ENCODE measurements at places on chromosomes 12 and 14.

DNA sequence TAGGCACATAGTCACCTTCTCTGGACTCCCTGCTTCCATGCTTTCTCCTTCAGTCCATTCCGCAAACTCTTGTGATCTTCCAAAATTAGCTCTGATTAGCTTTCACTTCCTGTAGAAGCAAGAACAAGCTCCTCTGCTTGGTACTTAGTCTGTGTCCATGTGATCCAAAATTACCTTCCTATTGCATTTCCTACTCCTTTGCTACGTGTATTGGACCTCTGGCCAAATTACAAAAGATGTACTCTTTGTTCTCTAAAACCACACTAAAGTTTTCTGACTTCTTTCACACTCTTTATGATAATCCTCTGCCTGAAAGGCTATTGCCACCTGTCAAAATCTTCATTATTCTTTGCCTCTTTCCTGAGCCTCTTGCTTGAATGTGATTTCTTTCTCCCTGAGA, 786 bp upstream of the TSFM start:
- H3K27me3 ChIP-seq, result no peaks in the 10 kb centered on the region
- H3K4me1 ChIP-seq, result no peaks in the 10 kb centered on the region
- H3K36me3 ChIP-seq, result peaks cover 18% of the 10 kb centered on the region
- DNase-seq, result no peak
- no peak overlapping the region for H3K4me3 ChIP-seq

- H3K36me3 ChIP-seq, result no peaks in the 10 kb centered on the region
- DNase-seq, result peak; percentile 31
- H3K27me3 ChIP-seq, result no peaks in the 10 kb centered on the region
- no peak overlapping the region for H3K4me3 ChIP-seq
- H3K4me1 ChIP-seq, result no peaks in the 10 kb centered on the region
Measured at GRCh38 chr14:46490238-46490685, 161.3 kb downstream of the RPL10L start.

- H3K4me1 ChIP-seq, result no peaks in the 10 kb centered on the region
- no peaks in the 10 kb centered on the region for H3K27me3 ChIP-seq
- peak overlapping the region; percentile 91 for H3K27ac ChIP-seq
- peak; percentile 56 for DNase-seq
Measured at GRCh38 chr12:2813214-2814185, 1.0 kb downstream of the ITFG2 start.

DNA sequence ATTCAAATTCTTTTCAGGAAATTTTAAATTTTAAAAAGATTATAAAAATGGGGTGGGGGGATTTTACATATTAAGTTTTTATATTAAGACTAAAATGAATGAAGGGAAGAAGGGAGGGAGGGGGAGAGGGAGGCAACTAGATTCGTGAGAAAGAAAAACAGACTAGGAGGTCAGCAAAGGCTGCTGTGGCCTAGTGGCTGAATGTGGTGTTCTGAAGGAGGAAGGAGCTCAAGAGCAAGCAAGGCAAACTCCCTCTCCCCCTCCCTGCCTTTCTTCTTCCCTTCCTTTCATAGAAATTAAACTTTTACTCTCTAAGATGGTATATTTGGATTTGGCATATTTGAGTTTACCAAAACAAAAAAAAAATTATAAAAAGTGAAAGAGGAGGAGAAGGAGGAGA, 18.1 kb downstream of the DYRK2 start:
- no peak overlapping the region for H3K27ac ChIP-seq
- no peak for DNase-seq
- no peaks in the 10 kb centered on the region for H3K27me3 ChIP-seq
- peaks cover 50% of the 10 kb centered on the region for H3K4me1 ChIP-seq
- H3K36me3 ChIP-seq, result no peaks in the 10 kb centered on the region
- no peak overlapping the region for H3K4me3 ChIP-seq

- H3K27me3 ChIP-seq, result peaks cover 9% of the 10 kb centered on the region
- peaks cover 30% of the 10 kb centered on the region for H3K36me3 ChIP-seq
- H3K27ac ChIP-seq, result no peak overlapping the region
- no peak for DNase-seq
- peaks cover 12% of the 10 kb centered on the region for H3K4me1 ChIP-seq
Measured at GRCh38 chr14:60645126-60645741, 4.0 kb downstream of the SIX1 start.

DNA sequence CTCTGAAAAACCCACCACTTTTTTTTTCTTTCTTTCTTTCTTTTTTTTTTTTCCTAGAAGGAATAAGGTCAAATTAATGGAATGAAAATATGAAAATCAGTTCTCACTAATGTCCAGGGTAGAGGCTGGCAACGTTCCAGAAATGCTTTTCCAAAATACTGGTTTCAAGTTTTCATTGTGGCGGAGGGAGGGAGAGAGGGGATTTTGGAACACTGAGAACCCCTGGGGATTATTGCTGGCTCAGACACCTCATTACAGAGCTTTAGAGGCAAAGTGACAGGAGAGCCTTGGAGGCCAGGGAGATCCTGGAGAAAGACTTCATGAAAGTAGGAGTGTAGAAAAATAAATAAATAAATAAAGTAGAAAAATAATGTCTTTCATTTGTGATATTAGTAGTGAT, 45.4 kb downstream of the ALX1 start:
- H3K27me3 ChIP-seq, result no peaks in the 10 kb centered on the region
- DNase-seq, result no peak
- H3K36me3 ChIP-seq, result no peaks in the 10 kb centered on the region
- H3K4me3 ChIP-seq, result no peak overlapping the region
- H3K4me1 ChIP-seq, result no peaks in the 10 kb centered on the region

DNA sequence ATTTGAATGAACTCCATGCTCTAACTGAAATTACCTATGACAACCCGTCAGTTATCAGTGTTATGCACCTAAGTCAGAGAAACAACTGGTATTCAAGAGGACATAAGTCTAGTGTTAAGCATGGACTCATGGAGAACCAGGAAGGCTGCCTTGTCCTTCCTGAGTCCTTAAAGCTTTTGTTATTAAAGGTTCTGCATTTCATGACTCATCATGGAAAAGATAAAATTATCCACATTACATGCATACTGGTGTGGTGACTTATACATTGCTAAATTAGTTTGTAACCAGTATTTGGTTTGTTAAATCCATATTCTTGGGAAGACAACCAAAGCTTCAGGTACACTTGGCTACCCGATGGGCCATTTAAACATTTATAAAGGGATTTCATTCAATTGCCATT, 6.5 kb upstream of the OR4E1 start:
- H3K27ac ChIP-seq, result no peak overlapping the region
- DNase-seq, result no peak
- no peaks in the 10 kb centered on the region for H3K4me1 ChIP-seq
- peaks cover 13% of the 10 kb centered on the region for H3K27me3 ChIP-seq

DNA sequence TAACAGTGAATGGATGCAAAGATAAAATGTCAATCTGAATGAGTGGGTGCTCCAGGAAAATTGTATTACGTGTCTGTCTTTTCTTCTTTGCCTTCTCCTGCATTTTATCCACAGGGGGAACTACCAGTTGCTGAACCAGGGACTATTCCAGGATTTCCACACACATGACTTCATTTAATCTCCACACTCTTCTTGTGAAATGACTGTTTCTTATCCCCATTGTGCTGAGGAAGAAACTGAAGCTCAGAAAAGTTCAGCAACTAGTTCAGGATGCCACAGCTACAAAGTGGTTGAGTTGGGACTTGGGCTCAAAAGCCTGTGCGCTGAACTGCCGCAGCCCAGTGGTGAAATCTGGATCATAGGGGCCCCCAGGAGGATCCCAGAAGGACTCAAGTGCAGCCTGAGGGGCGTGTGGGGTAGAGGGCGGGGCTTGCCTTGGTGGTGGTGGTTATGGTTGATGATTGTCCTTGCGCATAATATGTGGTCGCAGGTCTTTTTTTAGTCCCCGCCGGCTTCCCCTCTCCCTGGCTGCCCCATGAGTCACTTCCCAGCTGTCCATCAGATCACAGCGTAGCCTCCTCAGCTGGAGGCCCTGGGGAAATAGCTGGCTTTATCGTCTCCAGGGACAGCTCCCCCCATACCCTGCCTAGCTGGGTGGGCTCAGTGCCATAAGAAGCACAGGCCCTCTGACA, 235.2 kb upstream of the CRY1 start:
- H3K27me3 ChIP-seq, result peaks cover 42% of the 10 kb centered on the region
- peak; percentile 39 for DNase-seq
- H3K4me1 ChIP-seq, result peaks cover 16% of the 10 kb centered on the region
- H3K4me3 ChIP-seq, result no peak overlapping the region
- no peak overlapping the region for H3K27ac ChIP-seq

GRCh38 chr12:125245581-125246557, 180.6 kb downstream of the AACS start:
- H3K4me3 ChIP-seq, result no peak overlapping the region
- no peak overlapping the region for H3K27ac ChIP-seq
- DNase-seq, result no peak
- H3K27me3 ChIP-seq, result peaks cover 97% of the 10 kb centered on the region
- no peaks in the 10 kb centered on the region for H3K4me1 ChIP-seq

DNA sequence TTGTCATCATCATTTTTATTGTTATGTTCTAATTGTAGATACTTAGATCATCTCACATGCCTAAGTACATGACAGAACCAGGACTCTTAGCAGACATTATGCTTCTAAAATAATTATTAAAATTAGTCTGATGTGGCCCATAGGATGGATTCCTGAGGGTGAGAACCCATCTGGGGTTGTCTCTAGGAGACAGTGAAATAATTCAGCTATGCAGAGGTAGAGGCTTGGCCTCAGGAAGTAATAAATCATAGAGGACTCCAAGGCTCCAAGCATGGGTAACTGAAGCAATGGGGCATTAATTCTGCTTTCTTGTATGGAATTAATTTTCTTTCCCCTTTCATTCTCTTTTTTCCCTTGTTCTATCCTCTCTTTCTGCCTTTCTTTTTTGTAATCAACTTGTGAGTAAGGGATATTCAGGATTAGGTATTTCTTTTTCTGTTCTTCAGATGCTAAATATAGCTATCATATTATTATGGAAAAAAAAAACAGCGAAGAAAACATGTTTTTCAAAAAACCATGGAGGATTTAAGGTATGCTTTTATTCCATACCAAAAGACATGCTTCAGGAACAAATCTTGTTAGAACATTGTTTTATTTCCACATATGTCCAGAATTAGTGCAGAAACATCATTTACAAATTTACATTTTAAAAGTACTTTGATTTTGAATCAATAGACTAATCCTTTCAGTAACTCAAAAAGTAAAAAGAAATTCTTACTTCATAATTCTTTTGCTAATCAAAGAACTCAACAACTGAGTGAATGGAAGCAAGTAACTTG, 263.2 kb downstream of the TRHDE start:
- no peak for DNase-seq
- H3K27me3 ChIP-seq, result no peaks in the 10 kb centered on the region
- H3K36me3 ChIP-seq, result no peaks in the 10 kb centered on the region

DNA sequence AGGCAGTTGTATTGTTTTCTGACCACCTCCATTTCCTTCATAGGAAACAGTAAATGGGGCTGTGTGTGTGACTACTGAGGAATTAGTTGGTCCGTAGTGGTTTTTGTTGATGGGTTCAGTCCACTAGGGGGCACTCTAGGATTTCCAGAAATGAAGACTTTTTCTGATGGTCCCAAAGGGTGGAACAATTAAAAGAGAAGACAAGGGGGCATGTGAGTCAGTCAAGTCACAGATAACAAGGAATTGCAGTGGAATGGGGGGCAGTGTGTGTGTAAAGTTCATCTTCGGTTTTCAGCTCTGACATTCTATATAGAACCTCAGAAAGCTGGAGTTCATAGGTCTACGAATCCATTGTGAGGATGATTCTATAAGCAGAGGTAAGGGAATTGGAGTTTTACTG, 186.6 kb upstream of the OR4E1 start:
- H3K4me1 ChIP-seq, result no peaks in the 10 kb centered on the region
- DNase-seq, result peak; percentile 8
- no peak overlapping the region for H3K27ac ChIP-seq
- H3K4me3 ChIP-seq, result no peak overlapping the region

GRCh38 chr14:64232095-64232838, 61.9 kb downstream of the ESR2 start:
- H3K27me3 ChIP-seq, result no peaks in the 10 kb centered on the region
- peaks cover 37% of the 10 kb centered on the region for H3K36me3 ChIP-seq
- DNase-seq, result no peak
- no peak overlapping the region for H3K27ac ChIP-seq
- no peaks in the 10 kb centered on the region for H3K4me1 ChIP-seq

DNA sequence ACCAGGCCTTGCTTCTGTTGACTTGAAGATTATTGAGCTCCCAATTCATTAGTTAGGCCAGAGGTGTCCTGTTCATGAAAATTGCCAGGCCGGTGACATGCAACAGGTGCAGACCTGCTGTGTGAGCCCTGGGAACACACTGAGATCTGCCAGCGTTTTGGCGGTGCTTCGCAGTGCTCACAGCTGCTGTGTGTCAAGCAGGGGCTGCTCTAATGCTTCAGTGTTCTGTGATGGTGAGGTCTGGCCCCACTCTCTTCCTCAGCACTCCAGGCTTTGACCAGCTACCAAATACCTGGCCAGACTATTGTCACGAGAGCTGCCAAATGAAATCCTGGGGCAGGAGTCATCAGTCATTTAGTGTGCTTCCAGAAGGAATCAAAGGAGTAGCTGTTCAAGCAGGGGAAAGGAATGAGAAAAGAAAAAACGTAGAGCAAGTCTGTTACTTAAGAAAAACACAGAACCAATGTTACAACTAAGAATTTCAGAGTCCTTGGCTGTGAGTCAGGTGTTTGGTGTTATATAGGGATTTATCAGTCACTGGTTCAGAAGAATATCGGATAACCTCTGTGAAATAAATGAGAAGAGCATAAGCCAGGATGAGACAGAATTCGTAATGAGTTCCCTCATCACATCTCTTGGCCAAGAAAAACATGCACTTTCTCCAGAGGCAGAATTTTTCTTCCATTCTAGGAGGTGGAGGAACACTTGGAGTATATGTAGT, 150.8 kb downstream of the FBXL14 start:
- no peaks in the 10 kb centered on the region for H3K36me3 ChIP-seq
- no peak overlapping the region for H3K27ac ChIP-seq
- H3K4me1 ChIP-seq, result no peaks in the 10 kb centered on the region
- DNase-seq, result no peak

DNA sequence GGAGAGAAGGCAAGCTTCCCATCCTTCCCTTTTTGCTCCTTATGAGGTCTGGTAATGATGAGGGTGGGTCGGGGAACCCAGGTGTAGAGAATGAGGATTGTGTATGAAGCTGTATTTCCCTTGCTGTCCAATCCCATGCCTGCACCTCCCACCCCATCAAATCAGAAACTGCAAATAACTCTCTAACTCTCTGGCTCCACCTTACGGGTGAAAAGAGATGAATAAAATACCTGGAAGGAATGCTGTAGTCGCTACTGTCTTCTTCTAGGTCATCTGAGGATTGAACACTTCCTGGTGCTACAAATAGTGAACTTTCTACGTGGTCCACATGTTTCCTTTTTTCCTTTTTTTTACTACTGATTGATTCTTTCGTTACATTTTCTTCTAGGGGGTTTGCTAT, 38.9 kb upstream of the DICER1 start:
- no peak for DNase-seq
- H3K4me3 ChIP-seq, result no peak overlapping the region
- no peaks in the 10 kb centered on the region for H3K27me3 ChIP-seq
- H3K27ac ChIP-seq, result no peak overlapping the region
- H3K4me1 ChIP-seq, result peaks cover 15% of the 10 kb centered on the region

GRCh38 chr14:76678244-76678800, 82.9 kb upstream of the VASH1 start:
- no peak overlapping the region for H3K27ac ChIP-seq
- H3K27me3 ChIP-seq, result peaks cover 47% of the 10 kb centered on the region
- H3K4me3 ChIP-seq, result no peak overlapping the region

GRCh38 chr14:75232191-75232590, 46.4 kb upstream of the FOS start:
- no peak overlapping the region for H3K27ac ChIP-seq
- H3K4me3 ChIP-seq, result no peak overlapping the region
- no peak for DNase-seq
- H3K36me3 ChIP-seq, result peaks cover 5% of the 10 kb centered on the region

- no peak for DNase-seq
- H3K4me1 ChIP-seq, result no peaks in the 10 kb centered on the region
- no peaks in the 10 kb centered on the region for H3K36me3 ChIP-seq
- no peak overlapping the region for H3K27ac ChIP-seq
Measured at GRCh38 chr12:98769068-98769467, 124.0 kb downstream of the APAF1 start.
